ENCODE measurements at places on chromosomes 5 and 9.

DNA sequence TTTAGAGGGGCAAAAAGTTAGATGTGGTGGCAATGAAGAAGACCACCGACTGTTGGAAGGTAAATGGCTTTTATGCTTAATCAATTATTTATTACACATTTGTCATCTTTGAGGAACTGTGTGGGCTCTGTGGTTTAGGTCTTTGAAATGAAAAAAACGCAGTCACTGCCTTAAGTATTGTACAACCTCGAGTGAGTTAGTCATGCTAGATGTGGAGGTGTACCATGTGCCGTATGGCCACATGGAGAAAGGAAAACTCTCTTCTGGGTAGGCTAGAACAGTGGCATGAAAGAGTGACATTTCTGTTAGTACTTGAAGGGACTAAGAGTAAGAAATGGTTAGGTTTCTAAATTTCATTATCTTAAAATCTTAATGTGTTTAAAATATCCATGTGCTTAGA lies 166.1 kb downstream of the HACD4 start:
- DNase-seq, result no peak

GRCh38 chr9:132099167-132099566 lies 19.5 kb upstream of the MED27 start:
- no peak for DNase-seq

DNA sequence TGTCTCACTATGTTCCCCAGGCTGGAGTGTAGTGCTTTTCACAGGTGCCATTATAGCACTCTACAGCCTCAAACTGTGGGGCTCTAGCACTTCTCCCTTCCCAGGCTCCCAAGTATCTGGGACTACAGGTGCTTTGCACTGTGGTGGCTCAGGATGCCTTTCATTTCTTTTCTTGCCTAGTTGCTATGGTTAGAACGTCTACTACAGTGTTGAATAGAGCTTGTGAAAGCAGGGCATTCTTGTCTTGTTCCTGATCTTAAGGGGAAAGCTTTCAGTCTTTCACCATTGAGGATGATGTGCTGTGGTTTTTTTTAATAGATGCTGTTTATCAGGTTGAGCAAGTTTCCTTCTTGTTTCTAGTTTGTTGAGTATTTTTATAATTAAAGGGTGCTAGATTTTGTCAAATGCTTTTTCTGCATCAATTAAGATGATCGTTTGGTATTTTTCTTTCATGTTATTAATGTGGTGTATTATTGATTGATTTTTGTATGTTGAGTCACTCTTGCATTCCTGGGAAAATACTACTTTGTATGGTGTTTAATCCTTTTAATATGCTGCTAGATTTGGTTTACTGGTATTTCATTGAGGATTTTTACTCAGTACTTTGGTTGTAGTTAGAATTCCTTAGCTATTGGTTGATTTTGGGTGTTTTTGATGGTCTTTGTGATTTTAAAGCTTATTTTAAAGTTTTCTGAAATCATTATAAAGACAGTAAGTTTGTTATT lies 35.6 kb downstream of the GPBP1 start:
- DNase-seq, result no peak

DNA sequence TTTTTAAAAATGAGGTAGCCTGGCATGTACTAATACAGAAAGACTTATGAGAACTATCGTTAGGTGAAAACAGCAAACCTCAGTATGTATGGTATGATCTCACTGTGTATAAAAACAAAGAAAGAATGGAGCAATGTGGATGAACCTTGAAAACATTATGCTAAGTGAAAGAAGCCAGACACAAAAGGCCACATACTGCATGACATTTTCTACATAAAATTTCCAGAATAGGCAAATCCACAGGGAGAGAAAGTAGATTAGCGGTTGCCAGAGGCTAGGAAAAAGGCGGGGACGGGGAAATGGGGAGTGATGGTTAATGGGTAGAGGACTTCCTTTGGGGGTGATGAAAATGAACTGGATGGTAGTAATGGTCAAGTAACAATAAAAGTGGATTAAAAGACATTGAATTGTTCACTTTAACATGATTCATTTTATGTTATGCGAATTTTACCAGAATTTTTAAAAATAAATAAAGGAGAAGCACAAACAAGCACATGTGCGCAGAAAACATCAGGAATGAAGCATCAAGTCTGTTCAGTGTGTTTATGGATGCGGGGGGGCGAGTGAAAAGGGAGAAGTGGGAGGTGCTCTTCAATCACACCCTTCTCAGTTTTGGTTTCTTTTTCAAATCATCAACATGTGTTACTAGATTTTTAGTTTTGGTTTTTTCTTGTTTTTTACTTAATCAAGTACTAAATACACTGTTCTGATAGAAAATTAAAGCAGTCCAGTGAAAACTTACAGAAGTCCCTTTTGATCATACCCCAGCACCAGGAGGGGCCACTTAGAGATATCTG lies 16.3 kb downstream of the ROR2 start:
- no peak for DNase-seq

- no peak for DNase-seq
Observed at GRCh38 chr9:110213413-110214044, 5.6 kb upstream of the C9orf152 start.

DNA sequence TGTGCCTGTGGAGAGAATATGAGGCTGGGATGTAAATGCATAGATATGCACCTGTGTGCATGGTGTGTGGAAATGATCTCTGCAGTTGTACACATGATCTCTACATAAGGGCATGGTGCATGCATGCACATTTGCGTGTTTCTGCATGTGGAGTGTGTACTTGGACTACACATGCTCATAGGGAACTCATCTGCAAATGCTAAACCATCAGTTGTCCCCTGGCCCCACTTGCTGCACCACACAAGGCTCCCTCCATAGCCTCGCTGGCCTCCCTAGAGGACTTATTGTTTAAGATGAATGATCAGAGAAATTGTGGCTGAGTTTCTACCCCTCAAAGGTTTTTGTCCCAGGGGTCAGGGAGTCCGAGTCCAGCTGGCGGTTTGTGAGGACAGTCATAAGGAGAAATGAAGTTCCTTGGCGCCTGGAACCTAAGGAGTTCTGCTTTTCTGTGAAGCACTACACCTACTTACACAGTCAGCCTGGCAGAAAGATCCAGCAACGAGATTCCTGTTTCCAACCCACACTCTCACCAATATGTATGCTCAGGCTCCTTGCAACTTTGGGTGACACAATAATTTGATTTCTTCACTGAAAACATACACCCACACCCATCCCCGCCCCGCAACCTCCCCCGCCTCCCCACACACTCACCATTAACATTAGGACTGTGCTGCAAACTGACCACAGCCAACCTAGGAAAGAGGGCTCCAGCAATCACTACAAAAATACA lies 79.9 kb upstream of the CPEB4 start:
- no peak for DNase-seq

GRCh38 chr9:116687754-116688135 lies 640 bp downstream of the TRIM32 start:
- DNase-seq, result peak; percentile 54

GRCh38 chr9:36140086-36141084 lies 3.9 kb downstream of the GLIPR2 start:
- no peak for DNase-seq

- no peak for DNase-seq
Observed at GRCh38 chr5:150765799-150766169, 7.0 kb upstream of the DCTN4 start.

- no peak for DNase-seq
Observed at GRCh38 chr5:148372893-148373292, 10.9 kb upstream of the FBXO38 start.

DNA sequence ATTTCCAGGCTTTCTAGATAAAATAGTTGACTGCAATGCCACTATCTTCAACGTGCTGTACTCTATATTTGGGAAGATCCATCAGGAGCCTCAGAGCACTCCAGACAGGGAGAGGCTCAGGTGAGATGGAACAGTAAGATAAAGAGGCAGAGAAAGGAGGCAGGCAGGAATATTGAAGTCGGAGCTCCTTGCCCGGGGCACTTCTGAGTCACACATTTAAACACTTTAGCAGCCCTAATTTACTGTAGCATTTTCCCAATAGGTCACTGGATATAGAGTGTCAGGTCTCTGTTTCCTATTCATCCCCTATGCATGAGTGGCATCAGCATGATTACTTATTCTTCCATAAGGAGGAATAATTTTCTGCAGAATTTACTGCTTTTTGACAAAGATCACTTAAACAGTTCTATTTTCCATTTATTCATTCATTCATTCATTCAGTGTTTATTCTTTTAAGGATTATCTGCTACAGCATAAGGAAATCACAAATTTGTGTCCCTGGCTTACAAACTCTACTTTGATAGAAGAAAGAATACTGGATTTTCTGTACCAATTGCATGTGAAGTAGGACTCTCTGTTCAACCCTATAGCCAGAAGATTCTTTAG lies 170.7 kb downstream of the MAPKAP1 start:
- no peak for DNase-seq

- DNase-seq, result peak; percentile 57
Observed at GRCh38 chr9:14314929-14315874, 1.3 kb upstream of the NFIB start.

GRCh38 chr9:87342743-87343142 lies 154.9 kb upstream of the DAPK1 start:
- no peak for DNase-seq

- DNase-seq, result no peak
Observed at GRCh38 chr5:143970159-143970558, 158.2 kb downstream of the HMHB1 start.

GRCh38 chr5:121834021-121834420 lies 17.7 kb upstream of the FTMT start:
- no peak for DNase-seq

DNA sequence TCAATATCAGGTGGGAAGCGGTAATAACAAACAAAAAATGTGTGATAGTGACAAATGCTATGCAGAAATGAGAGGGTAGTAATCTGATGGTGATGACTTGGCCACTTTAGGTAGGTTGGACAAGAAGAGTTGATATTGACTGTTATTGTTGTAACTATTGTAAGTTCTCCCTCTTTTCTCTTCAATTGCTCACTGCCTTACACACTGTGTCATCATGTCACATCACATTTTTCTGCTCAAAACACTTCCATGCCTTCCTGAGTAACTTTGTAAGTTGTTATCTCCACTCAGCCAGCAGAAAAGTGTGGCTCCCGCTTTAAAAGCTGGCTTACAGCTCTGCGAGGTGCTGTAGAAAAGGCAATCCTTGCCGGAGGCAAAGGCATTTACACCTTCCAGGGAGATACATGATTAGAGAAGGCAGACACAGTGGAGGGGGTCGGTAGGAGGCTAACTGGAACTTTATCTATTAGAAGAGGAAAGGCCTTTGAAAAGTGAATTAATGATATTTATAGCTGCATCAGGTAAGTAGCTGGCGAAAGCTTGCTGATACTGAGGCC lies 85.2 kb upstream of the CLINT1 start:
- no peak for DNase-seq

GRCh38 chr9:135579889-135580660 lies 18.5 kb downstream of the PAEP start:
- DNase-seq, result no peak

DNA sequence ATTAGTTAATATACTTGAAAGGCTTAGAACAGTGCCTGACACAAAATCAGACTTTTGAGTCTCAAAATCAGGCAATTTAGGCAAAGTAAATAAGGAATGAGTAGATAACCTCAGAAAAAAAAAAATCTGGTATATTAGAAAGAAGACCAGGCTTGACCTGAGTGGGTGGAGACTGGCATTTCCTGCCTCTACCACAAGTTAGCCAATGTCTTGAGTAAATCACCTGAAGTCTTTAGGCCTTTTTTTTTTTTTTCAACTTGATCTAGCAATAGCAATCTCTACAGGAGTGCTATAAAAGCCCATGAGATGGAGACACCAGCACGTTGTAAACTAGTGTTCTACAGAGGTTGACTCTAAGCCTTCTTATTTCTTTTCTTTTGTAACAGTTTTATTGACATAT lies 104.2 kb upstream of the RASEF start:
- no peak for DNase-seq

GRCh38 chr9:126392662-126393371 lies 66.2 kb downstream of the MVB12B start:
- no peak for DNase-seq

DNA sequence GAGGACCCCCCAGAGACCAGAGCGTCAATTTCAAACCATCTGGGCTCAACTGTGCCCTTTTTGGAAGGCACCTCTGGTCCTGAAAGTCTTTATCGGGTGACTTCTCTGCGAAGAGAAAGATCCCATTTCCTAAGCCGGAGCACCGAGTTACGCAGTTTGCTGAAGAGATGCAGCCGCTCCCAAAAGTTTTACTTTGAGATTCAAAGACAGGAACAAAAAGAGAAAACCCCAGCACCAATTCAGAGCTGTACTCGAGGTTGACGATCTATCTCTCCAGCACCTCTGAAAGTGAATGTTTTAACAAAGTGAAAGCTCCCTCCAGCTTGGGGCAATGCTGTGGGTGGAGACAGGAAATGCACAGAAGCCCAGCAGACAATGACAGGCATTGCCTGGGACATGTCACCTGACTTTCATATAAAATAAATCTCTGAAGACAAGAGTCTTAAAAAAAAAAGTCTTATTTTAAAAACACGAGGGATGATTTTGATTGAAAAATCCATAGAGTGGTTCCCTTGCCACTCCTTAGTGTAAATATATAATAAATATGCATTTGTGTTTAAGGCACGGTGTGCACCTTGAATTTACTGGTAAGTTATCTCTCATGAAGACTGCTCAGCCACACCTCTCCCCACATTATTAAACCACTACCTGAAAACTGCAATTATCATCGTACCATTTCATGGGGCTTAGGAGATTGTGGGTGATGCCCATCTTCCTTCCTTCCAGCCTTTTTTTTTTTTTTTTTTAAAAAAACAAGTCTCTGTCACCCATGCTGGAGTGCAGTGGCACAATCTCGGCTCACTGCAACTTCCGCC lies 79.9 kb downstream of the FNBP1 start:
- no peak for DNase-seq

- DNase-seq, result no peak
Observed at GRCh38 chr9:106707291-106707690, 155.7 kb upstream of the ZNF462 start.

- DNase-seq, result no peak
Observed at GRCh38 chr9:90961375-90961774, 159.8 kb downstream of the SYK start.

DNA sequence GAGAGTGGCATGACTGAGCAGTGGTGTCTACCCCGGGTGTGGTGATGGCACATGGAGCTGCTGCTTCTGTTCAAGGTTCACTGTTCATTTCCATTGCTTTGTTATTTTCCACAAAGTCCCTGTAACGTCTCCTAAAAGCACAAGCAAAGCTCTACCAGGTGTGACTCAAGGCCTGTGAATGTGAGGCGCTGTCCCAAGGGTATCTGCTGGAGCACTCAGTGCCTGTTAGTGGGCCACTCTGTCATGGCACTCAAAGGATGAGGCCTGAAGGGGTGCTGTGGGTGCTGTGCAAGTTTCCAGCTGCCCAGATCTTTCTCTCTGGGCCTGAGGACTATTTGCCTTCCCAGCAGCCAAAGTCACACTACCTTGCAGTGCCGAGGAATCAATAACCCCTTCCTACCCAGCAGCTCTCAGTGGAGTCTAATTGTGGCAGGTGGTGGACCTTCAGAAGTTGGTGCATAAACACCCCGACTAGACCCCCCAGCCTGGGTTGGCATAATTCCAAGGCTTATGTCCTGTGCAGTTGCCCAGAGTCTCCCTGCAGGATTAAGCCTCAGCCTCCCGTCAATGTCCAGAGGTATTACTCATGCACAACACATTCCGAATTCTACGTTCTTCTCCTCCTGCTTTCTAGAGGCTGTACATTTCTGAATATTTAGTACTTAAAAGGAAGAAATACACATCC lies 17.4 kb upstream of the PTCH1 start:
- no peak for DNase-seq

- no peak for DNase-seq
Observed at GRCh38 chr9:75183306-75183705, 95.0 kb downstream of the OSTF1 start.
